ENCODE measurements at places on chromosomes 2 and 18.

- no peak for DNase-seq
These were observed 141.5 kb downstream of the WDSUB1 start for GRCh38 chr2:159144776-159145614.

DNA sequence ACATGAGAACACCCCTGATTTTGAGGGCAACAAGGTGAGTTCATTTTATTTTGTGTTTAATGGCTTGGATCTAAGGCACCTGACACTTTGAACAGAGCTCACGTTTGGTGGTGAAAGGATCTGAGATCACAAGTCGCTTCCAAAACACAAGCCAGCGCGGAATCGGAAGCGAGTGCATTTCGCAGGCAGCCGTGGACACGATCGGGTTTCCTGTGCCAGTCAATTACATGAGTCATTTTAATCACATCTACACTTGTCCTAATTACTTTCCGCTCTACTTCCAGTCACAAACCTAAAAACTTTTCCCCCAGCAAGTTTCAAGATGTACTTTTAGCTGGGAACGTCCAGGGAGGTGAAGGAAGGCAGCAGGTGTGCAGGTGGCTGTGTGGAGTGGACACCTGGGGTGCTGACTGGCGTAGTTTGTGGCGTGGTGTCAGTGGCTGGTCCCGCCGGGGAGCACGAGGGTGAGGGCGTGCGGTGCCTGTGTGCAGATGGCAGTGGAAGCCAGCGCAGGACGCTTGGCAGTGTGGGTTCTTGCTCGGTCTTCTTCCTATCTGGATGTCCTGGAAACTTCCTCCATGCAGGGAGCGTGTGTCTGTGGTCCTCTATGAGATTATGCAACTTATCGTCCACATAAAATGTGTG, 75.6 kb downstream of the DCDC2C start:
- DNase-seq, result no peak

GRCh38 chr18:49161627-49162026, 210.9 kb upstream of the SMAD7 start:
- no peak for DNase-seq

- DNase-seq, result no peak
These were observed 61.2 kb downstream of the FAM171B start for GRCh38 chr2:186755066-186755465.

DNA sequence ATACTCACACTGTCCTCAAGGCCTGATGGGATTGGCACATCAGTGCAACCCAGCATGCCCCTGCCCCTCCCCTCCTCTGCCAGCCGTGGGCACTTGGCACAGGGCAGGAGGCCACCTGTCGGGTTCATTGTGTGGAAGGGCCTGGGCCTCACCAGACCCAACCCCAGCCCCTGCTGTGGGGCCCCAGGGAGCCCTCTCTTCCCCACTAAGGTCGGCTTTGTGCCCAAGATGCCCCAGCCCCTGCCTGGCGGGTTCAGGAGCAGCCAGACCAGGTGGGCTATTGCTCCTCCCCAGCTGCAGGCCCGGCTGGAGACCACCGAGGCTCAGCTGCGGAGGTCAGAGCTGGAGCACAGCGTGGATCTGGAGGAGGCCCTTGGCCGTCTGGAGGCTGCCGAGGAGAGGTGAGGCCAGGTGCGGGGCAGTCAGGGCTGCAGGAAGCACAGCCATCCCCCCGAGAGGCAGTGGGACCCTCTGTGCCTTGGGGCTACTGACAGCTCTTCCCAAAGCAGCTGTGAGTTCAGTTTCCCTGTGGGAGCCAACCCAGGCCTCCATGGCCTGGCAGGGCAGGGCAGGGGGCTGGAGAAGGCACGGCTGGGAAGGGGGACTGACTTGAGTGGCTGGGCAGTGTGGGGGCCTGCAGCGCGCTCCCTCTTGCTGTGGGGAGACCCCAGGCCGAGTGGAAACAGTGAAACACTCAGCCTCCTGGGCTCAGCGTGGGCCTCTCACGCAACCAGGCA, 16.3 kb downstream of the CROCC2 start:
- DNase-seq, result no peak

DNA sequence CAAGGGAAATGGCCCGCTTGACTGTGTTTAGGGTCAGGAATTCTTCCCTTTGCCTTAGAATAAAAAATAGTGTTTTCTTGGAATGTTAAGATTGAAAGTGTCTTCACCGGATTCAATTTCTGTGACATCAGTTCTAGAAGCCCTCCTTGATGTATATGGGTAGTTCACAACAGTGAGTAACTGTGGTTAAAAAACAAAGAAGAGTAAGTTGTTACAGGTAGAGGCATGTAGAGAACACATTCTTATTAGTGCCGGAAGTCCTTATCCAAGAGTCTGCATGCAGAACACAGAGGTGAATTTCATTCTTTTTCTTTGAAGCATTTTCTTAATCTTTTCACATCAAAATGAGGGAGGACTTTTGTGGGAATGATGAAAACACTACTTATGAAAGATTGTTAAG, 105.5 kb downstream of the FMNL2 start:
- no peak for DNase-seq

DNA sequence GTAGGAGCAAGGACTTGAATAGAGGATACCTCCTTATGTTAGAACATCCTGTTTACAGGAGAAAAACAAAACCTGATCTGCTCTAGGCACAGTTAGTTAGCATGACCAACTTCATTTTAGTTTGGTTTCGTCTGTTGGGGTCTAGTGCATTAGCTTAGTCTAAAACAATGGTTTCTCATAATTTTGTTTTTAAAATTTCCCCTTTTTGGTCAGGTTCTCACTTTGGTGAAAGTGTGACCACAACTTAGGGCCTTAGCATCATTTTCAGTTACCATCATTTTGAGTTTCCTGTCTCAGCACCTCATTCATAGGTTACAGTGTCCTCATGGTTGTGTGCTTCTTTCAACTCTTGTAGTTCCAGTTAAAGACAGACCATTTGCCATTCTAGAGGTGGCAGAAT, 1277.0 kb upstream of the SLC39A10 start:
- DNase-seq, result no peak

- no peak for DNase-seq
These were observed 630.7 kb upstream of the GCFC2 start for GRCh38 chr2:76341439-76341838.

- no peak for DNase-seq
These were observed 17.3 kb downstream of the NEDD4L start for GRCh38 chr18:58061349-58061748.

- DNase-seq, result no peak
These were observed 105.5 kb upstream of the GLI2 start for GRCh38 chr2:120630031-120630701.

DNA sequence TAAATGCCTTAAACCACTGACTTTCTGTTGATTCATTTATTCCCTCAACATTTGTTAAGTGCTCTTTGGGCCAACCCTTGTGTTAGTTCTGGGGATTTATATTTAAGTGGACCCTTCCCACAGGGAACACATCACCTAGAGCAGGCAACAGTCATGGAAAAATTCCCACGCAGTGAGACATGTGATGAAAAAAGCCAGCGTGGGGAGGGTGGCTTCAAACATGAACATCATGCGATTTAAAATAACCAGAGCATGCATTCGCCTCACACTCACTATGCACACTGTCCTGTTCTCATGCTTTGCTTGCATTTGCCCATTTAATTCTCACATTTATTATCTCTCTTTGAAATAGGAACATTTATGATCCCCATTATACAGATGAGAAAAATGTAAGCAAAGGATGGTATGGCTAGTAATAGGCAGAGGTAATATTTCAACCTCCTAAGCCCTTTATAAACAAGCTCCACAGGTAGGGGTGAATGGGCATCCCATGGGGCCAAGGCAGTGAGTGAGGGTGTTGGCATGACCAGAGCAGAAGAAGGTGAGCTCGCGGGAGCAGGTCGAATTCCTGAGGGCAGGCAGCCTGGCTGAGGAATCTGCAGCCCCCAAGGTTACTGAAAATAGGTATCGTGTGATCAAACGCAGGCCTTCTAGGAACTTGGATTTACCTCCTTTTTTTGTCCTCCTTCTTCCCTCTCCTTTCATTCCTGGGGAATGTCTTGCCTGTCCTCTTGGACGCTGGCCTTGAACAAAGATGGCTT, 297.8 kb downstream of the MYCN start:
- DNase-seq, result no peak

- no peak for DNase-seq
These were observed 123.2 kb downstream of the SMAD7 start for GRCh38 chr18:48827291-48828193.

- DNase-seq, result no peak
These were observed 149.8 kb downstream of the TWIST2 start for GRCh38 chr2:238997684-238998083.

DNA sequence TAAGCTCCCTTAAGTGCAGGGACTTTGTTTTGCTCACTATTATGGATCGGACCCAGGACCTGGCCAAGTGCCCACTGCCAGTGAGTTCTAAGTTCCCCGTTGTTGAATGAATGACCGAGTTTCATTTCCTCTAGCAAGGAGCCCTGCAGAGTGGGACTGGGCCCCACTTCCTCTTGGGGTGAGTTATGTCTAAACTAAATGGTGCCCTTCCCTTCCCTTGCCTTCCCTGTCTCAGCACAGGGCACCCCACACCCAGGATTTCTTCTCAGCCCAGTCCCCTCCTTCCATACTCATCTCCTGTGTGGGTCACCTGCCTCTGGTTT, 195.3 kb upstream of the HS6ST1 start:
- DNase-seq, result no peak

DNA sequence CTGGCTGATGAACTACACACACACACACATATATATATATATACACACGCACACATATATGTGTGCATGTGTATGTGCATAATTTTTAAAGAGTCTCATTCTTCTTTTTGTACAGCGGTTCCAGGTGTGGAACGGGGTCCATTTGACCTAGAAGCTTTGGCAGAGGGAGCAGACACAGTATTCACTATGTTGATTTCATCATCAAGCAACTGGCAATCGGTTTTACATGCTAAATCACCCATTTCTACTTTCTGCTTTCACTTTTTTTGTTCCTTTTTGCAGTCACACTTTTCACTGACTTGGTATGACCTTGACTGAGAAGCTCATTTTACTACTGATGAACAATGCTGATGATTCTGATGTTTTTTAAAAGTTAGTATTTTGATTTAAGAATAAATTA, 63.0 kb upstream of the PGAP1 start:
- DNase-seq, result no peak

DNA sequence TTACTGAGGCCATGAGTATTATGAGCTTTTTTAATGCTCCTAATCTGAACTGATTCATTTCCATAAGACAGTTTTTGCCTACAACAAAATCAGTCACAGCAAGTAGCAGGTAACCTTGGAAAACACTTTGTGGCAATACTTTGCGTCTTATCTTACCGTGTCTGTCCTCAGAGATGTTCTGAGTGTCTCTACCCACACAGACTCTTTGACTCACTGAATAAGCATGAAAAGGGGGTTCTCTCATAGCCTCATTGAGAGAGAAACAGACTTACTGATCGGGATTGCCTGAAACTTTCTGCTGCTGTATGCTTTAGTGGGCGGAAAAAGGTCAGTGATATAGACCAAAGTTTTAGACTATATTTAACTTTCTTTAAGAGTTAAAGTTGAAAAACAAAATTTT, 92.6 kb downstream of the MYL12B start:
- no peak for DNase-seq

GRCh38 chr2:98308068-98308467, 38.2 kb upstream of the CNGA3 start:
- DNase-seq, result no peak

DNA sequence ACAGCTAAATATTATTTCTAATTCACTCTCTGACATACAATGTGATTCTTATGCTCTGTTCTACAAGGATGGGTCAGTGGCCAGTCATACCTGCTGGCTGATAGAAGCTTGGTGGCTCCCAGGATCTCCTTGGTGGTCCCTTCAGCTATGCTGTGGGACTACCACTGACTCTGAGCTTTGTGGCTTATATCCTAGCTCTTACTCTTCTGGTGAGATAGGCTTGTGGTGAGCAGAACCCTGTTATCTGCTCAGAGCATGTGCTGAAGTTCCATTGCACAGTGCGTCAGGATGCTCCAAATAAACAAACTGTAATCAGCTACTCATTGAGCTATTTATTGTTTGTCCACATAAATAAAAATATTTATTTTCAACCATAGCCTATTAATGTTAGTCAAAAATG, 51.7 kb downstream of the MFSD6 start:
- no peak for DNase-seq

GRCh38 chr2:45793305-45793962, 142.0 kb downstream of the PRKCE start:
- no peak for DNase-seq

DNA sequence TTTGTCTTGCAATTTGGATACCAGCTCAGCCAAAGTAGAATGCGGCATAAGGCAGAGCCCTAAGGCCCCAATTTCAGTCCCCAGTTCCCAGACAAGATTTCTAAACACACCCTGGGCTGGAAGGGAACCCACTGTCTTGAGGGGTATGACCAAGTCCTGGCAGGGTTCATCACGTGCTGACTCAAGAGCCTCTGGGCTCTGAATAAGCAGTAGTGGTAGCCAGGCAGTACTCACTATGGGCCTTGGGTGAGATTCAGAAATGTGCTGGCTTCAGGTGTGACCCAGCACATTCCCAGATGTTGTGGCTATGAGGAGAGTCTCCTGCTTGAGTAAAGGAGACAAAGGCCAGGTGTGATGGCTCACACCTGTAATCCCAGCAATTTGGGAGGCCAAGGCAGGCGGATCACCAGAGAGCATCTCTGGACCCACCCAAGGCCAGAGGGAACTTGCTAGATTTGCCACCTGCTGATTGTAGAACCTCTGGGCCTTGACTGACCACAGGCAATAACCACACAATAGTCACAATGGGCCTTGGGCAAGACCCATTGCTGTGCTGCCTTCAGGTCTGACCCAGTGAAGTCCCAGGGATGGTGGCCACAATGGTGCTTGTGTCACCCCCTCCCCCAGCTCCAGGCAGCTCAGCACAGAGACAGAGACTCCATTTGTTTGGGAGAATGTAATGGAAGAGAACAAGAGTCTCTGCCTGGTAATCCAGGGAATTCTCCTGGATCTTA, 74.9 kb downstream of the ATL2 start:
- DNase-seq, result no peak

GRCh38 chr2:237260039-237260620, 153.8 kb downstream of the COL6A3 start:
- DNase-seq, result no peak

- DNase-seq, result no peak
These were observed 242.0 kb downstream of the CALCRL start for GRCh38 chr2:187206071-187206470.

- no peak for DNase-seq
These were observed 32.0 kb upstream of the GPR55 start for GRCh38 chr2:230956827-230957755.

GRCh38 chr2:40317761-40318160, 134.1 kb downstream of the SLC8A1 start:
- no peak for DNase-seq

- DNase-seq, result no peak
These were observed 287.5 kb upstream of the SALL3 start for GRCh38 chr18:78692105-78692504.

- DNase-seq, result no peak
These were observed 12.4 kb upstream of the ZFP36L2 start for GRCh38 chr2:43238813-43239212.

- DNase-seq, result no peak
These were observed 13.9 kb downstream of the ADAM23 start for GRCh38 chr2:206457188-206457634.

DNA sequence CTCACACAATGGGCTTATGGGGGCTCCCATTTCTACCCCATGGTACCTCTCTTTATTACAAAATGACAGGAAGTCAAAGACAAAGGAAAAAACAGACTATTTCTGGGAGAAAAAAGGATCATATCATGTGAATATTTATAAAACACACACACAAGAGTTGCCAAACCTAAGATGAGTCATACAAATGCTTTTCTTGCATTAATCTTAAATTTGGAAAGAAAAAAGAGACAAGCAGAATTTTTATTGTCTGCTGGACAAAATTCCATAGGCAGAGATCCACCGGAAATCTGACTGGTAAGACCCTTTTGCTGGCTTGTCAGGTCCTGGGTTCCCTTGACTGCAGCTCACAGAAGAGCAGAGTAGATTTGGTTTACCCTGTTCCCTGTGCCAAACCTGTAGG, 1732.3 kb upstream of the PIK3C3 start:
- no peak for DNase-seq
